ENCODE measurements at places on chromosomes 1 and 21. TPM values are rescaled to one million over a fixed set of nuclear protein-coding genes. Genes with fewer than 3 reads are reported as not detected.

DNA sequence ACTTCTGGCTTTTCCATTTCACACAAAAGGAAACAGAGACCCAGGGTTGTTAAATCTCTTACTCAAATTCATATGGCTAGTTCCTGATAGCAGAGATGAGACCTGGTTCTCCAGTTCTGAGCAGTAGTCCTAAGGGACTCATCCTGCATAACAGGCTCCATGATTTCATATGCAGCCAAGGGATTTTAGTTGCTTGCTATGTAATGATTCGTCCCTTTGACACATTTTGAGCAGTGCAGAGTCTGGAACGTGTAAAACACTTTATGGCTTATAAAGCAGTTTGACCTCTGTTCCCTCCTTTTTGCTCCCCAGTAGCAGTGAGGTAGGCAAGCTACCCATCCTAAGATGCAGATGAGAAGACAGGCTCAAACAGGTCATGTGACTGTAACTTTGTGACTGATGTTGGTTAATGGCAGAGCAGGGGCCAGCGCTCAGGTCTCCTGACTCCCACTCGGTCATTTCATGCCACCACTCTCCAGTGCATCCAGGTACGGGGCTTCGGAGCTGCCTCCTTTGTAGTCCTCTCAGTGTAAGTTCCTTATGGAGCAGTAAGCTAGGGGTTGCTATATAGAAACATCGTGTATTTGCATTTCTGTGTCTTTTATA is 24.2 kb downstream of the CC2D1B start:
- H3K4me1 ChIP-seq, result no peaks in the 10 kb centered on the region
- H3K27me3 ChIP-seq, result no peaks in the 10 kb centered on the region
- no peaks in the 10 kb centered on the region for H3K36me3 ChIP-seq
- H3K27ac ChIP-seq, result no peak overlapping the region
- H3K4me3 ChIP-seq, result no peak overlapping the region

Gene NOS1AP
- 9.2 TPM for total RNA-seq

DNA sequence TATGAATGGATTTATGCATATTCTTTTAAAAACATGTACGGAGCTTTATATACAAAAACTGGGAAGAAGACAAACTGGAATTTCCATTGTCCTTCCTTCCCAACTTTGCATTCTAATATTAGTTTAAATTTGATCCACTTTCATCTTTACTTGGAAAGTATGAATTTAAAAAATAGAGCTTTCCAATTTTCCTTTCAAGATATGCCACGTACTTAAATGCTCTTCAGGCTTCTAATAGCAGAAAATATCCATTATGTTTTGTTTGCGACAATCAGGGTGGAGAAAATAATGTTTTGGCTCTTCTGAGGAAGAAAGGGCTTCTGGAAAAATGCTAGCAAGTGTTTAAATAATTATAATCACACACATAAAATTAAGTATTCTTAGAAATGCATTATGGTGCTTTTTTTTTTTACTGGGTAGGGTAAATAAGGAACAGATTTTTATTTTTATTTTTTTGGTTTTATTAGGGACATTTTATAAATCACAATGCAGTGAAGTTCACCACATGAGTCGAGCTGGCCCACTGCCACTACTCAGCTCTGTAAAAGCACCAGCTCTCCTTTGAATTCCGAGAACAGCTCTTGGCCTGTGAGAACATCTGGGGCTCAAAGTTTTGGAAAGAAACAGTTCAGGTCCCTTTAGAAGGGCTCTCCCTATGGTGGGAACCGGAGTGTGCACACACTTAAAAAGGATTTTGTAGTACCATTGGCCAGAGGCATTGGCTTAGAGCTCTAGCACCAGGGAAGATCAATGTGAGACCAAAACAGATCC is 287.4 kb upstream of the LYPLAL1 start:
- DNase-seq, result no peak
- H3K36me3 ChIP-seq, result no peaks in the 10 kb centered on the region
- no peak overlapping the region for H3K4me3 ChIP-seq
- no peaks in the 10 kb centered on the region for H3K27me3 ChIP-seq
- no peak overlapping the region for H3K27ac ChIP-seq

Gene DEPDC1
- 74.0 TPM for total RNA-seq

DNA sequence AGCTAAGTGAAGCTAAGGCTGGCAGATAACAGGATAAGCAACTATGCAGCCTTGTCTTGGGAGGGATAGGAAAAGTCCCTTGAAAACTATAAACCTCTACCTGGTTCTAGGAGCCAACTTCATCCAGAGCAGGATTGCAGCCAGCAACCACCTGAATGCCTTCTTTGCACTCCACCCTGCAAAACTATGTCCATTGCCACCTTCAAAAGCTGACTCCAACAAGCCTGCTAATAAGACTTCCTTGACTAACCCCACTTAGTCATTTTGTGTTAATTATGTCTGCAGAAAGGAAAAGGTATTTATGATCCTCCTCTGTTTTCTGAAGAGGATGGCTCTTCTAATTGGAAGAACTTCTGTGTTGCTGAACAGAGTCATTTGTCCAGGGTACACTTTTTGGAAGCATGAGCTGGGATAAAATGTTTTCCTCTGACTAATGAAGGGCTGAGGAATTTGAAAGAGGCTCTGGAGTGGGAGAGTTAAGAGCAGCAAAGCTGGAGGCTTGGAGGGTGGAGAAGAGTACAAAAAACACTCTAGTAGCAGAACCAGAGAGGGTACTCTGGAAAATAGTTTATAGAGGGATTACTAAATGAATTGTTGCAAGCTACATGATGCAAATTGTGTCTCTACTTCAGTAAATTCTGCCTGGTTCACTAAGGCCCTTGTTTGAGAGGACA is 9.6 kb upstream of the RIMKLA start:
- peaks cover 16% of the 10 kb centered on the region for H3K4me1 ChIP-seq
- H3K27me3 ChIP-seq, result no peaks in the 10 kb centered on the region
- peak; percentile 72 for DNase-seq

GRCh38 chr1:1671365-1672119 is 12.7 kb upstream of the CDK11B start:
- no peak for DNase-seq
- H3K36me3 ChIP-seq, result 0 out of 2 replicates have a peak, but pooled peaks cover under 1% of the 10 kb centered on the region
- H3K27me3 ChIP-seq, result no peaks in the 10 kb centered on the region
- H3K4me3 ChIP-seq, result no peak overlapping the region
- H3K27ac ChIP-seq, result no peak overlapping the region

- DNase-seq, result no peak
- H3K27ac ChIP-seq, result no peak overlapping the region
- no peaks in the 10 kb centered on the region for H3K4me1 ChIP-seq
- H3K4me3 ChIP-seq, result no peak overlapping the region
- H3K27me3 ChIP-seq, result peaks cover 21% of the 10 kb centered on the region
- H3K36me3 ChIP-seq, result no peaks in the 10 kb centered on the region
Observed at GRCh38 chr21:38266732-38267131, 9.9 kb downstream of the KCNJ15 start.

DNA sequence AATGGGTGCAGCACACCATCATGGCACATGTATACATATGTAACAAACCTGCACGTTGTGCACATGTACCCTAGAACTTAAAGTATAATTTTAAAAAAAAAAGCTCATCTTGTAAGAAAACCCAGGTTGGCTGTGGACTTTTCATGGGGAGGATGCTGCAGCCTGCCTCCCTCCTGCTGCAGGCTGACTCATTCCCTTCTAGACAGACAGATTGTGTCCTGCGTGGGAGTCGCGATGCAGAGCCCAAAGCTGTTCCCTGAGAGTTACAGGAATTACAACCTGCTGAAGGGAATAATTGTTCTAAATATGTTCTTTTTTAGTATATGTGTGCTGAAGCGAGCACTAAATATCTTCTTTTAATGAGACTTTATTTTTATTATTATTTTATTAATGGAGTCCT is 93.2 kb downstream of the TBX19 start:
- DNase-seq, result no peak
- no peak overlapping the region for H3K27ac ChIP-seq
- no peaks in the 10 kb centered on the region for H3K27me3 ChIP-seq
- H3K4me3 ChIP-seq, result no peak overlapping the region
- H3K36me3 ChIP-seq, result no peaks in the 10 kb centered on the region

Gene HSPA13
- total RNA-seq, result 24.9 TPM

GRCh38 chr1:231590453-231591198 is 36.0 kb upstream of the DISC1 start:
- no peaks in the 10 kb centered on the region for H3K27me3 ChIP-seq
- H3K4me1 ChIP-seq, result no peaks in the 10 kb centered on the region
- DNase-seq, result peak; percentile 56
- no peak overlapping the region for H3K27ac ChIP-seq
- no peaks in the 10 kb centered on the region for H3K36me3 ChIP-seq

DNA sequence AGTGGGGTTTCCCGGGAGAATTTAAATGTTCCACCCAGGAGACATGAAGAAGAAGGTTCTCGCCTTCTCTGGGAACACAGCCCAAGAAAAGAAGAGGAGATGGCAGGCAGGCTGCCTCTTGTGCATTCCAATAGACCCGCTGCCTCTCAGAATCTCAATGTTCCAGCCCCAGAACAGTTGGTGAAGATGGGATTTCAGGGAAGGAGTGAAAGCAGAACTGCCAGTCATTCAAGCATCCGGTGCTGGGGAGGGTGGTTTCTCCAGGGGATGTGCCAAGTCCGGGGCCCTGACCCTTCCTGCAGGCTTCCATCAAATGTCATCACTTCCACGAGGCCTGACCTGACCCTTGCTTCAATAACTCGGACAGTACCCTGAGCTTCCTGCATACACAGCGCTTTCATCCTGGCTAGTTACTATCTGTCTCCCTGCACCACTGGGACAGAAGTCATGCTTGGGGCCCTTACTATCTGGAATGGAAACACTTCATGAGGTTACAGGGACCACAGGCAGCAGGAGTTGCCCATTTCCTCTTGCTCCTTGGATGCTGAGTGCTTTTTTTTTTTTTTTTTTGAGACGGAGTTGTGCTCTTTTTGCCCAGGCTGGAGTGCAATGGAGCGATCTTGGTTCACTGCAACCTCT is 386.6 kb upstream of the POU3F1 start:
- H3K36me3 ChIP-seq, result no peaks in the 10 kb centered on the region
- DNase-seq, result no peak
- H3K27ac ChIP-seq, result no peak overlapping the region
- peaks cover 83% of the 10 kb centered on the region for H3K27me3 ChIP-seq

DNA sequence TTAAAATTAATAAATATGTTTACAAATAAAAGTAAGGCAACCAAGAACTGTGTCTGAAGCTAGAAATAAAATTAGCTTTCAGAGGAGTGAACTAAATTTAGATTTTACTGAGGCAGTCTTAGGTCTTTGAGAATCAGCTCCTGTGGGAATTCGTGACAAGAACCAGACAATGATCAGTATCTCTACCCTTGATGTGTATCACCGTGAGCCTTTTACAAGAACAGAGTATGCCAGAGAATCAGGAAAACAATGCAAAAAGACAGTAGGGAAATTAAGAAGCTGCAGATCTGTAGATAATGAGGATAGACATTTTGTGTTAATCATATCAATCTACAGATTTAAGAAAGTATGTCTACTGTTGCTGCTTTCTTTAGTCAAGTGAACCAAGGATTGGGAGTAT is 351.0 kb downstream of the COL11A1 start:
- H3K36me3 ChIP-seq, result no peaks in the 10 kb centered on the region
- no peaks in the 10 kb centered on the region for H3K27me3 ChIP-seq

GRCh38 chr1:203057911-203058675 is 27.7 kb downstream of the MYOG start:
- H3K36me3 ChIP-seq, result no peaks in the 10 kb centered on the region
- peaks cover 25% of the 10 kb centered on the region for H3K27me3 ChIP-seq
- DNase-seq, result no peak
- H3K4me3 ChIP-seq, result no peak overlapping the region
- H3K27ac ChIP-seq, result no peak overlapping the region

Gene PRXL2B
- total RNA-seq, result 35.3 TPM

Gene MAP10
- not detected for total RNA-seq

Gene FCER1A
- total RNA-seq, result not detected

Gene WLS
- 30.5 TPM for total RNA-seq

DNA sequence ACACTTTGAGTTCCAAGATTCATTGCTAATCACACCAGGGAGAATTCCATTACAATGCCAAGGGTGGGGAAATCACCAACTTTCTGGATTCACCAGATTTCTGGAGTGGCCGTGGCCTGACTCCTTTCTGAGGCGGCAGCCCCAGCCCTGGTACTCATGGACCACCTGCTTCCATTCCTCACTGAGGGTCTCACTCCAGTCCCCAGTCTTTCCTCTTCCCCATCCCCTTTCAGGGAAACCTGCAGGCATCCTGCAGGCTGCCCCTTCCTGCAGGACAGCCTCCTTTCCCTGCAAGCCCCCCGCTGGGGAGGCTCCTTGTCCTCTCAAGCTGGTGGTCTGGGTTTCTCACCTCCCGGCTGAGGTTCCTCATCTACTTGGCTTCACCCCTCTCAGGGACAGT is 12.7 kb upstream of the CDK18 start:
- no peak for DNase-seq
- H3K27me3 ChIP-seq, result no peaks in the 10 kb centered on the region
- H3K27ac ChIP-seq, result no peak overlapping the region
- peaks cover 20% of the 10 kb centered on the region for H3K4me1 ChIP-seq
- H3K36me3 ChIP-seq, result no peaks in the 10 kb centered on the region
- H3K4me3 ChIP-seq, result no peak overlapping the region

Gene LCE1D
- not detected for total RNA-seq

DNA sequence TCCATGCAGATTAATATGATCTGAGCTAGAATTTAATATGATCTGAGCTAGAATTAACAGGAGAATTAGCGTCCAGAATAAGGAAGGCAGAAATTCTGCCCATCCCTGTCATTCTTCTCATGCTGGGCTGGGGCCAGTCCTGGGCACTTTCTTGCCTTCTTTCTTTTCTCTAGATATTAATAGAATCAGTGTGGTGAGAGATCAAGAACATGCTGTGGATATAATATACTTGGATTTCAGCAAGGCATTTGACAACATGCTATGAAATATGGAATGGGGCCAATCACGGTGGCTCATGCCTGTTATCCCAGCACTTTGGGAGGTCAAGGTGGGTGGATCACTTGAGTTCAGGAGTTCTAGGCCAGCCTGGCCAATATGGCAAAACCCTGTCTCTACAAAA is 18.1 kb downstream of the UBIAD1 start:
- no peak for DNase-seq
- H3K4me3 ChIP-seq, result no peak overlapping the region
- no peaks in the 10 kb centered on the region for H3K27me3 ChIP-seq
- no peaks in the 10 kb centered on the region for H3K4me1 ChIP-seq
- no peak overlapping the region for H3K27ac ChIP-seq

- H3K4me3 ChIP-seq, result no peak overlapping the region
- no peaks in the 10 kb centered on the region for H3K27me3 ChIP-seq
- peaks cover 67% of the 10 kb centered on the region for H3K4me1 ChIP-seq
Observed at GRCh38 chr1:116501125-116501869, 69.5 kb downstream of the CD58 start.
